NCI-H345 (cell line): ENCODE measurements at places on chromosomes 11 and 22.
A peak's percentile ranks its signal among the peaks of the same experiment; 100 is the strongest.

- no peak for DNase-seq
Measured at GRCh38 chr22:44701187-44701790, 715 bp upstream of the PRR5 start.

- no peak for DNase-seq
Measured at GRCh38 chr11:74717221-74717969, 13.8 kb downstream of the CHRDL2 start.

- DNase-seq = no peak
Measured at GRCh38 chr11:103453126-103453525, 343.9 kb downstream of the DYNC2H1 start.

DNA sequence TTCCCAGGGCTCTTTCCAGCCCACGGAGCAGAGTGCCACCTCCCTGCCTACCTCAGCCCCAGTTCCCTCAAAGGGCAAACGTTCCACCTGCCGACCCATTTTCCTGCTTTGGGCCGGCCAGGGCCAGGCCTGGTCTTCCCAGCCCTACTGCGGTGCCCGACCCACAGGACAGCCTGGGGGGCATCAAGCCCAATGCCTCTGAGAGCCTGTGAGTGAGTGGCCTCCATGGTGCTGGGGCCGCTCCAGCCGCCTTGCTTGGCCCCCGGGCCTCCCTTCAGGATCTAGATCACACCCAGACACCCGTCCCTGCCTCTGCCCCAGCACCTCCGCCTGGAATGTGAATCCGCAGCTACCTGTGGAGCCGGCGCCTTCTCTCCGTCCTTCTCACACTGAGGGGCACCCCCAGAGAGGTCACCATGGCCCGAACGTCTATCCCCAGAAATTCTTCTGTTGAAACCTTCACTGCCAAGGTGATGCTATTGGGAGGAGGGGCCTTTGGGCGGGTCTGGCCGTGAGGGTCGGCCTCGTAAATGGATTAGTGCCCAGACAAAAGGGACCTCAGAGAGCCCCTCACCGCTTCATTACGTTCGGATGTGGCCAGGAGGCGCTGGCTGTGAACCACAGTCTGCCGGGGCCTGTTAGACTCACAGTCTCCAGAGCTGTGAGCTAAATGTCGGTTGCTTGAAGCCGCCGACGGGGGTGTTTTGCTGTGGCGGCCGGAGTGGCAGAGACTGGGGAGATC lies 36.2 kb upstream of the BRSK2 start:
- DNase-seq = no peak

GRCh38 chr11:69656536-69657455 lies 15.8 kb downstream of the CCND1 start:
- DNase-seq = no peak

GRCh38 chr11:119314726-119315125 lies 2.2 kb downstream of the MCAM start:
- DNase-seq = no peak

- no peak for DNase-seq
Measured at GRCh38 chr11:113818426-113818825, 38.8 kb downstream of the CLDN25 start.

DNA sequence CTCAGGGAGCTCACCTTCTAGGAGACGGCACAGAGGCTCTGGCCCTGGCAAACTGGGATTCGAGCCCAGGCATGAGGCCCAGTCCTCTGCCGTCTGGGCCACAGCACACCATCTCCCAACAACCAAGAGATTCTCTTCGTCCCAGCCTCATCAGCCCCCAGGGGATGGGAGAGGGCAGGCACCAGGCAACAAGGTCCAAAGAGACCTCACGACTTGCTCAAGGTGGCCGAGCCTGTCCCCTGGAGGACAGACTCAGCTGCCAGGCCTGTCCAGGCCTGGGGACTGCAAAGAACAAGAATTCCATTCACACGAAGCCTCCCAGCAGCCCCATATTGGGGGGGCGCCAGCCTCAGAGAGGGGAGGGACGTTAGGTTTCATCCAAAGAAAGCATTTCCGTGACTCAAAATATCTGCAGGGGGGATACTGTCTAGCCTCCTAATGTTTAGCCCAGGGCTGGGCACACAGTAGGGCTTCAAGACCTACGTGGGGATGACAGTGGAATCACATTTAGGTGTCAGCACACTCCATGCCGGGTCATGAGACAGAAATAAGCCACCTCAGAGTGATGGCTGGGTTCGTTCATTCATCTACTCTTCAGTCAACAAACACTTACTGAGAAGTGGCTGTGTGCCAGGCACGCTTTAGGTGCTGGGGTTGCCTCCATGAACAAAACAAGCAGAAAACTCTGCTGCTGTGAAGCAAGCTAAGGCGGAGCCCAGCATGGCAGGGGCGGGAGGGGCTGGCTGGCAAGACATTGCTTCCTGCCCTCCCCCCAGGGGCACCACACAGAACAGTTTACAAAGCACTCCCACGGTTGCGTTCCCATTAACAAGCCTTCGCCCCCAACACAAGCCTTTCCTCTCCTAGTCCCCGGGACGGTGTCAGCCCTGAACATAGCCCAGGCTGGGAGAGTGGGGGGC lies 1.2 kb downstream of the CARNS1 start:
- DNase-seq = peak; percentile 94

DNA sequence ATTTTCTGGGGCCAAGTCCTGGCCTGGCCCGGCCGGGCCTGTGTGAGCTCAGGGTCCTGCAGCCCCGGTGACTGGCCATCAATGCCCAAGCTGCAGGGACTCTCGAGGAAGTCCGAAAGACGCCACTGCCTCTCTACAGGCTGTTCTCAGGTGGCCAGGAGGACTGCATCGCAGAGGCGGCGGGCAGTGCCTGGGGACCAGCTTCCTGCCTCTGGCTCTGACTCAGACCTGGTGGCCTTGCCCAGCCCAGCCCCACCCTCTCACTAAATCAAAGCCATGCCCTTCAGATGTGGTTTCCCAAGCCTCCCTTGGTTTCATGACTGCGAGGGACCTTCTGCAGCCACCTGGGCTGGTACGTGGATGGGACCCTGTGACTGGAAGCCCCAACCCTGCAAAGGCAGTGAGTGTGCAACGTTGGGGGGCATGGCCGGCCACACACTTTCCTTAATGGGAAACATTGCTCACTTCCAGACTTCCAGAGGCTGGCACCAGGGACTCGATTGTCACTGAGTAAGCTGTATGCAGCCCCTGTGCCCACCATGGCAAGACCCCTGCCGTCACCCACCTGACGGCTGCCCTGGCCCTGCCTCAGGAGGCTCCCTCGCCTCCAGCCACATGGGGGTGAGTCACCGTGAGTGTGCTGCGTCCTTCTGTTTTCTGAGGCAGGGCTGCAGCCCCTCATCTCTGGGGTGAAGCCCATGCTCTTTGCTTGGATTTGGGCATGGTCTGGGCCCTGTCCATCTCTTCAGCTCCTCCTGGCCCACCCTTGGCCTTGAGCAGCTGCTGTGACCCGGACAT lies 6.0 kb upstream of the FGF3 start:
- DNase-seq = no peak

DNA sequence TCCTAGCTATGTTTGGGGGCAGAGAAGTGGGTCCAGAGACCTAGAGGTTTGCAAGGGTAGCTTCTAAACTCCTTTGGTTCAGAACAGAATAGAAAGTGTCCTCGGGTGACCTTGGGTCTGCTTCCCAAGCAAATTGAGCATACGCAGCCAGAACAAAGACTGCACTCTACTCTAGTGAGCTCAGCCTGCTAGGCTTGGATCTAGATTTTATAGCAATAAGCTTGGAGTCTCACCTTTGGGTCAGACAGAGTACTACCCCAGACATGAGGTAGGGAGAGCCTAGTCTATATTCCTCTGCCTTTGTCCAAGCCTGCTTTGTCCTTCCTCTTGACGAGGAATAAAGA lies 52.6 kb upstream of the ELF5 start:
- no peak for DNase-seq

- peak; percentile 51 for DNase-seq
Measured at GRCh38 chr22:45997077-45997776, 20.3 kb upstream of the WNT7B start.

DNA sequence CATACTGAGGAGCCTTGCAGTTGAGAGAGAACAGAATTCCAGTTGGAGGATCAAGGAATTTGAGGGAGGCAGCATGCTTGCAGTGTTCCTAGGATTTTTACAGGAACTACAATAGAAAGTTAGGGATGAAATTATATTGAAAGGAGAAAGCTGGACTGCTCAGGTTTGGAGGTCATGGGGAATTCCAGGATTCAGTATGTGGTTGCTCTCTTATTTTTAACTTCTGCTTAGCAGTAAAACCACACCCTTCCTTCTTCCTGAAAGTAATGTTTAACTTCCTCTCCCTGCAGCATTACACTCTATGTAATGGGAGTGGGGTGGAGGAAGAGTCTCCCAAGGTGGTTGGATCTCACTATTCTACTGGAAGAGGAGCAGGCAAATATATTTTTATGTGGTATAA lies 31.3 kb downstream of the CTNND1 start:
- DNase-seq = no peak

DNA sequence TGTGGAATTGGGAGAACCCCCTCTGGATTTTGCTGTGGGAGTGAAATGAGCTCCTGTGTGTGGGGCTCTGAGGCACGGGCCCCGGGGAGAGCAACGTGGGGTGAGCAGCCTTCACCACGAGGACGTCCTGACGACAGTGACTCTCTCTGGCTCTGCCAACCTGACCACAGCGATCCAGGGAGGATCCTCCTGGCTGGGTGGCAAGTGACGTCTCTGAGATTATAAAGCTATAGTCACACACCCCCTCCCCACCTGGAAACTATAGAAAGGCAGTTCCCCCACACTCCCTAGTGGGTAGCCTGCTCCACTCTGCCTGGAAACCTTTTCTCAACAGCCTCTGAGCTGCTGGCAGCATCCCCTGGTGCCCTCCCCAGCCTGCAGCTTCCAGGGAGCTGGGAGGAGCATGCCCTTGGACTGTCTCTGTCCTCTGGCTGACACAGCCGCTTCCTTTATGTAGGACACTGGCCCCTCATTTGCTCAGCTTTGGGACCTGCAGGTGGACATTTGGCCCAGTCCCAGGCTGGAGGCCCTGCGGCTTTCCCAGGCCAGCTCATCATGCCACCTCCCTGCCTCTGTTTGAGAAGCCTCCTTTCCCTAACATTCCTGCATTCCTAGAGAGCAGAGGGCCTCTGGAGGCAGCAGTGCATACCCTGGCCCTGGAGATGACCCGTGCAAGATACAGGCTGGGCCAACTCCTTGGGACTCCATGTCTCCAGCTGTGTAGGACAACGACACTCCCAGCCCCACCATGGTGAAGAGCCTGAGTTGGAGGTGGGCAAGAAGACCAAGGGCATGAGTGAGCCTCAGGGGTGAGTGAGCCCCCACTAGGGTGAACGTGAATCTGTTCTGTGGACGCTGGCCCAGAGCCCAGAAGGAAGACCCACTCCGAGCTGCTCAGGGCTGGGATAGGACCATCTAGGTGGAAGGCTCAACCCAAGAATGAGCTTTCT lies 314.0 kb downstream of the NTM start:
- no peak for DNase-seq

- no peak for DNase-seq
Measured at GRCh38 chr11:128053981-128054931, 533.1 kb downstream of the ETS1 start.

DNA sequence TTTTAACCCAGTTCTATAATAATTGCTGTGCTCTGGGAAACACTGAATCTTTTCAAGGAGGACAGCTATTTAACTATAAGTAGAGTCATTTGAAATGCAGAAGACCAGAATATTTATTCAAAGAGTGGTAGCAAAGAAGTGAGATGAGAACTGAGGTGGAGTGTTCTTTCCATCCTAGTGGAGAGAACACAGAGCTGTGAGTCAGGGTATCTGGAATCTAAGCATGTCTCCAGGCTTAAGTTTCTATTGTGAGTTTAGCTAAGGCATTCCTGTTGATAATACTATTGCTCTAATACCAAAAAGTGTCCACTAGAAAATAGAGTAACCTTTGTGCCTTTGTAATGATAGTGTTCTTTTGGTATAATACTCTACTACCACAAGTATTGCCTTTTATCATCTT lies 32.4 kb downstream of the JAM3 start:
- DNase-seq = no peak

DNA sequence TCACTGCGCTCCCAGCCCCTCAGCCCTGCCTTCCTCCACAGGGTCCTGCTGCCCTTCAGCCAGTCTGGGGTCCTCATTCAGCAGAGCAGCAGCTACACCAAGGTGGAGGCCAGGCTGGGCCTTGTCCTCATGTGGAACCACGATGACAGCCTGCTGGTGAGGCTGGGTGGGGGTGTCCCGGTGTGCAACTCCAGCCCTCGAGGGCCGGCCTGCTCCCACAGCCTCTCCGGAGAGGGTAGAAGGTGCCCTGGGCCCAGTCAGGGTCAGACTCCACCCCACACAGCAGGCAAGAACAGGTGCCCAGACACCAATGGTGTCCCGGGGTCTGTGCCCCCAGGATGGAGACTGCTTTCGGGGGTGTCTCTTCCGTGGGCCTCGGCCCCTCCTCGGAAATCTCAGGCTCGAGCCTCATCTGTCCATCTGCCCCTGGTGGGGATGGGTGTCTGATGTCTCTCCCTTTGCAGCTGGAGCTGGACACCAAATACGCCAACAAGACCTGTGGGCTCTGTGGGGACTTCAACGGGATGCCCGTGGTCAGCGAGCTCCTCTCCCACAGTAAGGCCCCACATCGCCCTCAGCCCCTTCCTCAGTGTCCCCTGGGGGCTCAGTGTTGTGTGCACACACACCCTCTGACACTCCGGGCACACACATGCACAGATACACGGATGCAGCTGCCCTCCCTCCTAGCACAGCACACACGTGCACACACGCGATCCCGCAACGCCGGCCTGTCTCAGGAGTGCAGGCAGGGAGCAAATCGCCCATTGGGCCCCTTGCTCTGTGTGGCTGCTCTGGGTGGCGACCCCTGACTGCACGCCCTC lies 4.9 kb downstream of the MUC5AC start:
- DNase-seq = no peak

DNA sequence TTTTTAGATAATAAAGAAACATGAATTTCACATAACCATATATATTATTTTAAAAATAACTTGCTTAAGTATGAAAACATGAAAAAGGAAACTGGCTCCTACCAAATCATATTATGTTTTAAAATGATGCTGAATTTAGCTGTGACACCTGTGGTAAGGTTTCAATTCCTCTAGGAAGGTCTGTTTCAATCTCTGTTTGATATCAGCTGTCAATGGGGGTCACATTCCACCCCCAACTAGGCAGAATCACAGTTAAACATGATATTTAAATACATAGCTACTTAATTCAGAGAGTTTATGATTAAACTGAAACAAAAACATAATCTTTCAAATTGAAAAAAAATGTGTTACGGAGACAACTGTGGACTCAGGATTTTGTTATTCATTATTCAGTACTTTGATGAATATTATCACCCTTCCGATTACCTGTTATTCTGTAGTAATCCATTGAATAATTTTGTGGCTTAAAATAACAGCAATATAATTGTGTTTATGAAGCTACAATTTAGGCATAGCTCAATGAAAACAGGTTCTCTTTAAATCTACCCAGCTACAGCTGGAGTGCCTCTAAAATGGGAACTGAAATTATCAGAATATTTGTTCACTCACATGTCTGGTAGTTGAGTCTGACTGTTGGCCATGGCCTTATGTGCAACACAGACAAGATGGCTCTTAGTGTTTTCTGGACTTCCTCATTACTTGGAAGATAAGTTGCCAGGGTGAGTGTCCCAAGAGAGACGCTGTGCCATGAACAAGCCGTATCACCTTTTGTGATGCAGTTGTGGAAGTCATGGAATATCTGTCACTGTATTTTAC lies 244.6 kb upstream of the ANO3 start:
- no peak for DNase-seq

- no peak for DNase-seq
Measured at GRCh38 chr11:95766701-95767100, 22.9 kb downstream of the FAM76B start.
